HepG2 (cell line): ENCODE measurements at places on chromosomes 6 and 20.

- no peak for DNase-seq
Measured at GRCh38 chr20:32249030-32249738, 28.3 kb upstream of the KIF3B start.

DNA sequence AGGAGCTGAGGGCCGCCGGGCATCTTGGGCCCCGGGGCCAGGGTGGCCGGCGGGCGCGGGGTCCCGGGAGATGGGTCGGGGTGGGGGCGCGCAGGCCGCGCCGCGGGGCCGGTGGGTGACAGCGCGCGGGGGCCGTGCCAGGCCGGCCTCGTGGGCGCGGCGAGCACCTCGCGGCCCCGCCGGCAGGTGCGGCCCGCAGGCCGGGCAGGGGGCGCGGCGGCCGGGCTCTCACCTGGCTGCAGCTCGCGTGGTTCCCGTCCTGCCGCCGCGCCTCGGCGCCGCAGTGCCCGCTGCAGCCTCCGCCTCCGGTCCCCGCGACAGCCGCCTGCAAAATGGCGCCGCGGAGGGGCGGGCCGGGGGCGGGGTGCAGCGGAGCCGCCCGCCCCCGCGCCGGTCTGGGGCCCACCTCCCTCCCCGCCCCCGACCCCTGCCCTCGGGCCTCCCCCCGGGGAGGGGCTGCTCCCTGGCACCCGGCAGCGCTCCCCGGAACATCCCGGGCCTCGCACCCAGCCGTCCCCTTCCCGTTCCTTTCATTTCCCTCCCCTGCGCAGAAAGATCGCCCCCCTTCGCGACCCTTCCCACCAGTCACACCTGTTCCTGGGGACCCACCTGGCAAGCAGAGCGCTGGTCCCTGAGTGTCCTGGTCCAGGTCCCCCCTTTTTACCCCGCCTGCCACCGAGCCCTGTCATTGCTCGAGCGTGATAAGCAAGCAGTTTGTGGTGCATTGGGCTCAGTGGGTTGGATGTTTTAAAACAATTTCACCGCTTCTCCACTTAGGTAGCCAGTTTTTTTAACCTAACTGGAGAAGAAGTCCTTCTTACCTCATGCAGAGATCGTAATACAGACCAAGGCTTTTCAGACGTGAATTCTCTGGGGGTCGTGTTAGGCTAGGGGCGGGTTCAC, at the start of gene SLC23A2:
Gene SLC23A2 (minus strand): TSS at position 337 of the 903 bp plus-strand sequence. CDS start 68,948 bp downstream, outside the sequence.
- no peak for DNase-seq

GRCh38 chr6:43667245-43668150, 20.1 kb downstream of the MRPS18A start:
- peak; percentile 76 for DNase-seq

- no peak for DNase-seq
Measured at GRCh38 chr6:86016567-86016966, 373.9 kb upstream of the SYNCRIP start.

DNA sequence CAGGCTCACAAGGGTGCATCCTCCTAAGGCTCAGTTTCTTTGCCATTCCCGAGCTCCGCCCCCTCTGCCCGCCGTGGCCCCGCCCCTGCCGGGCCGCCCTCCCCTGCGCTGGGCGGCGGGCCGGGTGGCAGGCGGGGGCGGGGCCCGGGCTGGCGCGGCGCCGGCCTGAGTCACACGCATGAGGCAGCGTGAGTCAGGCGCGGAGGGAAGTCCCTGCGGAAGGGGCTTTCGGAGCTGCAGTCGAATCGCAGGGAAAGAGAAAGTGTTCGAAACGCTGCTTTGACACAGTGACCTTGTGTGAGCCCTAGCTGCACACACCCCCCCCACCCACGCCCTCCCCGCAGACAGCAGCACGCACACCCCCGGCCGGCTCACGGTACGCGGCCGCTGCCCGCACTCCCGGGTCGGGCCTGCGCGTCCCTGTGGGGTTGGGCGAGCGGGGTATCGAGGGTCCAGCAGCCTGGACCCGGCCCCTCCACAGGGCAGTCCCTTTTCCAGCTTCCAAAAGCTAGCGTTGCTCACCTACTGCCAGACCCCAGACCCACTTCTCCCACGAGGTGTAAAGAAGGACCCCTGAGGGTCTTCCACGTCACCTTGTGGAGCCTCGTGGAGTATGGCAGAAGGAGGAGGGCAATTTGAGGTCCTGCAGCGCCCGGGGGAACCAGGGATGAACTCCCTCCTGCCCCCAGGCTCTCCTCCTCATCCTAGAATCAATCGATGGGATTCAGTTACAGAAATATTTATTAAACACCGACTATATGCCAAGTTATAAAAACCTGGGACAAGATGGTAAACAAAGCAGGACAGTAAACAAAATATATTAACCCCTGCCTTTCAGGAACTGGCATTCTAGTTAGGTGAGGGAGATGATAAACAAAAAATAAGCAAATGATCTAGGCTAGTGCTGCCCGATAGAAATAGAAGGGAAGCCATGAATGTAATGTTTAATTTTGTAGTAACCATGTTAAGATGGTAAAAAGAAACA, 12.4 kb upstream of the HMGA1 start:
- DNase-seq = peak; percentile 81

- peak; percentile 54 for DNase-seq
Measured at GRCh38 chr6:121055572-121056163, 278.6 kb downstream of the TBC1D32 start.

DNA sequence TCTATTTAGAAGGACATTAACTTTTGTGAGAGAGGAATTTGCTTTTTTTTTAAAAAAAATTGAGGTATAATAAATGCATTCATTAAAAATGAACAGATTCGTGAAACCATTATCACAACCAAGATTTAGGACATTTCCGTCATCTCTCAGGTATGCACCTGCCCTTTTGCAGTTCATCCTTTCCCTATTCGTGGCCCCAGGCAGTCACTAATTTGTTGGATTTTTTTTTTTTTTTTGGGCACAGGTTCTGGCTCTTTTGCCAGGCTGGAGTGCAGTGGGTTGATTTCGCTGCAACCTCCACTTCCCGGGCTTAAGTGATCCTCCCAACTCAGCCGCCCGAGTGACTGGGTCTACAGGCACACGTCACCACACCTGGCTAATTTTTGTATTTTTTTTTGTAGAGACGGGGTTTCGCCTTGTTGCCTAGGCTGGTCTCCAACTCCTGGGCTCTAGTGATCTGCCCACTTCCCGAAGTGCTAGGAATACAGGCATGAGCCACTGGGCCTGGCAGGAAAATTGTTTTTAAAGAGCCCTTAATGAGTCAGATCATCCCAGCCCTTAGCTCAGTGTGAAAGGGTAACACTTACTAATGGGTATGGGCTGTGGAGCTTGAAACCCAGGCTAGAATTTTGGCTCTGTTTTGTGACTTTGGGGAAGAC, 9.2 kb downstream of the PHF3 start:
- no peak for DNase-seq

DNA sequence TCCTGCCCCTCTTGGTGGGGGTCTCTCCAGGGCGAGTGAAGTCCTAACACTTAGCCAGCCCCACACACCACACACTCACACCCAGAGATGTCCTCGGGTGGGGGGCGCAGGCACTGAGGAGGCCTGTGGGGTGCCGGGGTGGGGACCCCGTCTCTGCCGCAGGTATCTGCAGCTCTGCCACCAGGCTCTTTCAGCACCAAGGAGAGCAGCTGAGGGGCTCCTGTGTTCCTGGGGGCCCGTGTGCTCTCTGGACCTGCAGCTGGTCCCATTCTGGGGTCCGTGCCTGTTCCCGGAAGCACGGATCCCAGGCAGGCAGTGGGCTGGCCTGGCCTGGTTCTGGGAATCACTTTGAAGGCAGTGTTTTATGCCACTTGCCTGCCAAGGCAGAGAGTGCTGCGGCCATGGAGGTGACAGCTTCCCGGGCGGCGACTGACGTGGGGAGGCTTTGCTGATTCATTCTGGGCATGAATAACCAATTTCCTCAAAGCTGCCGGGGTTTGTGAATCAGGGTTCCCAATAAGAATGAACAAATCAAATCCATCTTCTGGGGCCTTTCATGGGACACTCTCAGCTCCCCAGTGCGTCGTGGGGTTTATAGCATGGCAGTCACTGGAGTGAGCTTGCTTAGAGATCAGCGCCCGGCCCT, 54.4 kb upstream of the SLCO4A1 start:
- no peak for DNase-seq

GRCh38 chr6:87340230-87340629, 4.4 kb upstream of the C6orf163 start:
- DNase-seq = no peak

GRCh38 chr6:36593569-36594028, 563 bp upstream of the SRSF3 start:
- DNase-seq = peak; percentile 72

DNA sequence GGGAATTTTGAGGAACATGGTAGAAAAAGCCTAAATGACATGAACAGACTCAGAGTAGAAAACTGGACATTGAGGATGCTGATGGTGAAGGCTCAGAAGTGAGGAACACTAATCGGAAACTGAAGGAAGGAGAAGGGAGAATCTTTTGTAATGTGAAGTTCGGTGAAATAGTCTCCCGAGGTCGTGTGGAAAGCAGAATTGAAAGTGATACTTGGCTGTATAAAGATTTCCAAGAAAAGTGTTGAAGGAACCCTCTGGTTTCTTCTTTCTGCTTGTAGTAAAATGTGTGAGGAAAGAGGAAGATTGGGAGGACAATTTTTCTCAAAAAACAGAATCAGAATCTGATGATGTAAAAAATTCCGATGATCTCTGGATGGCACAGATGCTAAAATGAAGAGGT, 115.4 kb downstream of the LAMP5 start:
- no peak for DNase-seq

DNA sequence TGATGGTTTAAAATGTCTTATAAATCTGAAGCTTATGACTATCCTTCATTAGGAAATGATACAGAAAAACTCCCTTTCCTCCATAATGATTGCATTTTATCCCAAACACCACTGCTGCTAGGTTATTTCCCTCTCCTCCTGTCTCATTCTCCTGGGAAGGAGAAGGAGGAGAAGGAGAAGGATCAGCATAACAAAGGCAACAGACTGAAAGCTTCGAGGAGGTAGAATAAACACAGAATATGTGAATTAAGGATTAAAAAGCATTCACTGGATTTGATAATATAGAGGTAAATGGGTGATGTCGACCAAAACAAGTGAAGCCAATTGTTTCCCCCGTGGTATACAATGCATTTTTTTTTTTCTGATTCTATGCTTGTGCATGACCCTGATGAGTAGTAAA, 82.0 kb downstream of the WASF1 start:
- DNase-seq = no peak

- DNase-seq = no peak
Measured at GRCh38 chr20:53834062-53834442, 236.3 kb downstream of the BCAS1 start.
